T-helper 1 cell (primary cell): ENCODE measurements at places on chromosomes 13 and 19.

GRCh38 chr19:46374536-46375475 is 27.9 kb downstream of the PPP5C start:
- no peak for DNase-seq

GRCh38 chr19:35135389-35135909 is 590 bp upstream of the LGI4 start:
- peak; percentile 65 for DNase-seq

- DNase-seq = no peak
Observed at GRCh38 chr19:29006057-29006735, 206.8 kb downstream of the UQCRFS1 start.

DNA sequence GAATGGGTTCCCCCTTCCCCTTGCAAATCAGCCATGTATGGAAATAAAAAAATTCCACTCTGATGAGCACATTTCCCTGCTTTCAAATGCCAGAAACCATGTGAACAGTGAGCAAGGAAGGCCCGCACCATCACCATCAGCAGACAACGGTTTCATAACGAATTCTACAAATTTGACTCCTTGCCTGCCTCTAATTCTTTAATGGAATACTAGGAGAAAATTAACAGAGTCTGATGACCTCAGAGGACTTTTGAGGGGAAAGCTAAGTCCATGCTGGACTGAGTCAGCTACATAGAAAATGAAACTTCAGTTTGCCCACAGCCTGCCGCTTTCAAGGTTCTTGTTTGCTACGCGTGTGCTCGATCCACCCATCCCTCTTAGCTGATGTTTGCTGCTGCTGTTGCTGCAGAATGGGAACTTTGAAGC is 46.7 kb upstream of the KL start:
- no peak for DNase-seq

DNA sequence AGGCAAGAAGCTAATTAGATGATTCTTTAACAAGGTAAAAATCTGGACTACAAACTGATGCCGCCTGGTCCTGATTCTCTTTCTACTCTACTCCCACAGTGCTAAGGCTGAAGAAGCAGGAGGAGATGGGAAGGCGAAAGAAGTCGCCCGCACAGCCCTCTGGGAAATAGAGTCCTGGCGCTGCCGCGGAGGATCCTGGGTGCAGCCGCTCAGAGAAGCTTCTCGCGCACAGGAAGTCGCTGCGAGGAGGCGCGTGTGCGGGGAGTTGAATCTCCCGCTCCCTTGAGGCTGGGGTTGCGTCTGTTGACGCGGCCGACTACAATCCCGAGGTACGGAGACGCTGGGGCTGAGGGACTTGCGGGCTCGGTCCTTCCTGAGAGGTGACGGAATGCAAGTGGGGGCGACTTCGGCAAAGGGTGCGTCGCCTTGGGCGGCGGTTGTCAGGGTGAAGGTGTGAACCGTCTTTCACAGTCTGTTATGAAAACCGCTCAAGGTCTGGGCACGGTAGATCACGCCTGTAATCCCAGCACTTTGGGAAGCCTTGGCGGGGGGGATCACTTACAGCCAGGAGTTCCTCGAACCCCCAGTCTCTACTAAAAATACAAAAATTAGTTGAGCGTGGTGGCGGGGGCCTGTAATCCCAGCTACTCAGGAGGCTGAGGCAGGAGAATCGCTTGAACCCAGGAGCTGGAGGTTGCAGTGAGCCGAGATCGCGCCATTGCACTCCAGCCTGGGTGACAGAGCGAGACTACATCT is at the start of gene ZNF473:
Gene ZNF473, plus strand, starts transcription at position 212 of the 756 bp plus-strand sequence. CDS start 5,078 bp downstream, outside the sequence.
- peak; percentile 89 for DNase-seq

DNA sequence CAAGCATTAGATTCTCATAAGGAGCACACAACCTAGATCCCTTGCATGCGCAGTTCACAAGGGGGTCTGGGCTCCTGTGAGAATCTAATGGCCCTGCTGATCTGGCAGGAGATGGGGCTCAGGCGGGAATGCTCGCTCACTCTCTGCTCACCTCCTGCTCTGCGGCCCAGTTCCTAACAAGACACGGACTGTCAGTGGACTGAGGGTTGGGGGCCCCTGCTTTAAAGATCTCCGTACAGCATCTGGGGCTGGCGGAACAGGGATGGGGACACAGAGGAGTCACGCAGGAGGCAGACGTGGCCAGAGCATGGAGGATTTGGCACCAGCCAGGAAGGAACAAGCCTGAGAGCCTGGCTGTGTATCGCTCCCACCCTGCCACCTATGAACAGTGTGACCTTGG is 37.3 kb upstream of the ZNF536 start:
- DNase-seq = no peak

DNA sequence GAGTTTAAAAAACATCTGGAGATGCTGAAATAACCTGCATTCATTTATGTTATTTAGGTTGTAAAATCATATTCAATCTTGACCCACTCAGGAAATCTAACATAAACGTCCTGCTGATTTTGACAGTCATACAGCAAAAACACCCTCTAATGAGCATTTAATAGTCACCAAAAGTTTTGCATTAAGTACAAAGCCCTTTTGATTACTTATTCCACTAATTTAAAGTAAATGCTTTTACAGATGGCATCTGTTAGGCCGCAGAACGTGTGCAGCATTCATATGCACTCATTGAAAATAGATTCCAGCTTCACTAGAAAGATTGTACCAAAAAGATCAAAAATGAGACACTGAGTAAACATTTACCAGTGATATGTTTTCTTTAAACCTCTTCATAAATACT is 1295.1 kb downstream of the EFNB2 start:
- DNase-seq = no peak

- DNase-seq = no peak
Observed at GRCh38 chr13:48493066-48493765, 39.7 kb downstream of the RCBTB2 start.

GRCh38 chr19:9857920-9858746 is 23.0 kb downstream of the PIN1 start:
- no peak for DNase-seq

- DNase-seq = no peak
Observed at GRCh38 chr13:97810152-97810551, 143.3 kb upstream of the IPO5 start.

DNA sequence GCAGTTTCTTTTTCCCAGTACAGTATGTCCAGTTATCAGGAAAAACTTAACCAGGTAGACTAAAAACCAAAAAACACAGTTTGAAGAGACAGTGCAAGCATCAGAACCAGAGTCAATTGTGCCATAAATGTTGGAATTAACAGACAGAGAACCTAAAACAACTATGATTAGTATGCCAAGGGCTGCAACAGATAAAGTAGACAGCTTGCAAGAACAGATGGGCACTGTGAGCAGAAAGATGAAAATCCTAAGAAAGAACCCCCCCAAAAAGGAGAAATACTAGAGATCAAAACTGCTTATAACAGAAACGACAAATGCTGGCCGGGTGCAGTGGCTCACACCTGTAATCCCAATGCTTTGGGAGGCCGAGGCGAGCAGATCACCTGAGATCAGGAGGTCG is 47.1 kb upstream of the KLF5 start:
- no peak for DNase-seq

GRCh38 chr19:29260477-29261317 is 47.7 kb upstream of the UQCRFS1 start:
- DNase-seq = no peak

GRCh38 chr13:41811588-41812021 is 149.3 kb downstream of the VWA8 start:
- DNase-seq = no peak

GRCh38 chr19:47095476-47096099 is 18.0 kb downstream of the ZC3H4 start:
- no peak for DNase-seq

DNA sequence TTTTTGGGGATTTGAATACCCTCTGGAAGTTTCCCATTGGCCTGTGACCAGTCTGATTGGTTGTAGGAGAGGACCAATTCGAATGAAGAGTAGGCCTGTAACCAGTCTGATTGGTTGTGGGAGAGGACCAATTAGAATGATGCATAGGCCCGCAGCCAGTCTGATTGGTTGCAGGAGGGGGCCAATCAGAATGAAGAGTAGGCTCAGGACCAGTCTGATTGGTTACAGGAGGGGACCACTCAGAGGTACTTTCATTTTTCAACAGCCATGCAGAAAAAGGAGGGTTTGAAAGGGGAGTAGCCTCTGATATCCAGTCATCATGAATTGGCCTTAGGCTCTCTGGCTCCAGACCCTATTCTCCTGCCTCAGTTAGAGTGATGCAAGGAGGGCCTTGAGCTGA is 30.4 kb upstream of the SLC1A5 start:
- no peak for DNase-seq

DNA sequence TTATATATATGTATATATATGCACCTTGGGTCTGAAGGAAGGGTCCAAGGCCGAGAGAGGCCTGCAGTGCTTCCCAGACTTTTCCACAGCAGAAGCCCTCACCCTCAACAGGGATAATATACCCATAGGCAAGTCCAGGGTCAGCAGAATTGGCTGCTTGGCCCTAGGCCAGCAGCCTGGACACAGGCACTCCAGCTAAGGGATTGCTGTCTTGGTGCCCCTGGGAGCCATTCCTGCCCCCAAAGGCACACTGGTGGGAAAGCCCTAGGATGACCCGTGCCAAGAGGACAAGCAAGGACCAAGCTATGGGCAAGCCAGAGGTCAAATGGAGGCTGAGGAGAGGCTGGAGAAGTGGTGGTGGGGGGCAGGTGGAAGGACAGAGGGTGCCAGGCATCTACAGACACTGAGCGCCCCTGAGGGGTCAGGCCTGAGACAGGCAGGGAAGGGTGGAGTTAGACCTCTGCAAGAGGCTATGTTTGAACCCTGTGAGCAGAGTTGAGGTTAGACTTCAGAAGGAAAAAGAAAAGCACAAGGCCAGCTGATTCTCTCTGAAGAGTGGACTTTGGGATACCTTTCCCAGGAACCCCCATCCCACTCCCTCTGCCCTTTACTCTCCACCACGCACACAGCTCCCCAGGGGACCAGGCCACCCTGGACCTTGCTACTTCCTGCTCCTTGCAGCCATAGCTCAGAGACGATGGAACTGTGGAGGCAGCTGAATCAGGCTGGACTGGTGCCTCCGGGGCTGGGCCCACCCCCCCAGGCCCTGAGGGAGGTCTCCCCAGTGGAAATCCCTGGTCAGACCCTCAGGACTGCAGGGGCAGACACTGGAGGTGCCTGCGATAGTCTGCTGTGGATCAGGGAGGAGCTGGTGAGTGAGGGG is at the start of gene ERICH4:
Gene ERICH4, plus strand, starts transcription at position 684 of the 883 bp plus-strand sequence. Its CDS starts 14 bp downstream, at position 698.
- no peak for DNase-seq

DNA sequence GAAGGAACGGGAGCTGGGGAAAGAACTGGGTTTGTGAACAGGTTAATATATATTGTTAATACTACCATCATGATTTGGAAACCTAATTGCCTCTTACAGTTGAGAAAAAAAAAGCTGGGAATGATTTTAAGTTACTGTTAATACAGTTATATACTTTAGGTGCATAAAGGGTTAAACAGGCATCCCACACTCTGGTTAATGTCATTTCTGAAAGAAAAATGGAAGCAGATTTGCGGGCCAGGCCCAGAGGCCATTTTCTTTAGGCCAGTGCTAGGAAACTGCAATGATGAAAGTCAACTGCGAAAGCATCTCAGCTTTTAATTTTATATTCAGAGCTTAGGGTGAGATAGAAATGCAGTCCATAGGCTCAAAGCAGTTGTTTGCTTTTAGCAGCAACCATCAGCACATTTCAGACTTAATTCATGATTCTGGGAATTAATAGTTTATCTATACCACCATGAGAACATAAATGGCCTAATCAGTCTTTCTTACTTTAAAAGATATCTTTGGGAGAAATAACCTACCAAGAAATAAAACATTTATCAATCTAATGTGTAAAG is 592.8 kb downstream of the GPC6 start:
- no peak for DNase-seq

GRCh38 chr19:47013041-47013517 is 6.6 kb upstream of the NPAS1 start:
- DNase-seq = peak; percentile 49

GRCh38 chr13:29791997-29792780 is 58.2 kb downstream of the UBL3 start:
- DNase-seq = no peak

DNA sequence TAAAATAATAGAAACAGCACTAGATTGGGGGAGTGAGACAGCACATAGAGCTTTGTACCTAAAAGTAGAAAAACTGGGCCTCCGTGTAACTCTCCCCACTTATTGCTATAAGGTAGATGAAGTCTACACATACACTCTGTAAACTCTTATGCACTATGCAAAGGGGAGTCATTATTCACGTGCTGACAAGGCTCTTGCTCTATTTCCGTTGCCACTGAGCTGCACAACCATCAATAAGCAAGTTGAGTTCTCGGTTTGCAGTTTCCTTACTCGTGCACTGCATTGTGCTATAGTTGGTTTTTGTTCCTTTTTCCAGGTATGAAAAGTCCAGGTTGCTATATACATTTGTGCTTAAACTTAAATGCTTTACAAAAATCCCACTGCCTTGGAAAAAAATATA is 294.0 kb upstream of the DACH1 start:
- DNase-seq = no peak

DNA sequence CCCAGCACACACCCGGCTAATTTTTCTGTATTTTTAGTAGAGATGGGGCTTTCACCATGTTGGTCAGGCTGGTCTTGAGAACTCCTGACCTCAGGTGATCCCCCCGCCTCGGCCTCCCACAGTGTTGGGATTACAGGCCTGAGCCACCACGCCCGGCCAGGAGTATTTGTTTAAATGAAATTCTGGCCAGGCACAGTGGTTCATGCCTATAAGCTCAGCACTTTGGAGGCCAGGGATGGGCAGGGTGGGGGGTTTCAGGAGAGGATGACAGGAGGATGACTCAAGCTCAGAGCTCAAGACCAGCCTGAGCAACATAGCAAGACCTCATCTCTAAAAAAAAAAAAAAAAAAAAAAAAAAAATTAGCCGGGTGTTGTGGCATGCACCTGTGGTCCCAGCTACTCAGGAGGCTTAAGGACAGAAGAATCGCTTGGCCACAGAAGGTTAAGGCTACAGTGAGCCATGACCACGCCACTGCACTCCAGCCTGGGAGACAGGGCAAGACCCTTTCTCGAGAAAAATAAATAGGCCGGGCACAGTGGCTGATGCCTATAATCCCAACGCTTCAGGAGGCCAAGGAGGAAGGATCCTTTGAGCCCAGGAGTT is 8.2 kb upstream of the DHDH start:
- DNase-seq = no peak

DNA sequence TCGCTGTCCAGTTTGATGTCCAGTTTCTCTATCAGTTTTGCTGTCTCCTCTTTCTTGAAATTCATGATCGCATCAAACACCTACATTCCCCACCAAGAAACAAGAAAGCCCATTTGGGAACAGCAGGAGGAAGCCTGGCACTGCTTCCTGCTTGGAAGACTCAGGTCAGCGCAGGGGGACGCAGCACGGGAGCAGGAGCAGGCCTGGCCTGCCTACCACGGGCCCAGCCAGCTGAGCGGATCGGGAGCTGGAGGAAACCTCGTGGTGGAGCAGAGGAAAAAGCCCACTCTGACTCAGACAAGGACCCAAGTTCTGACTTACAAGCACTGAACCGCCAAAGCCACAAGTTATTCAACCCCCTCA is 3.9 kb downstream of the EEF2 start:
- no peak for DNase-seq
